ENCODE measurements at places on chromosomes 7 and 10.

GRCh38 chr10:12177642-12178041 is 18.0 kb downstream of the NUDT5 start:
- no peak for DNase-seq

DNA sequence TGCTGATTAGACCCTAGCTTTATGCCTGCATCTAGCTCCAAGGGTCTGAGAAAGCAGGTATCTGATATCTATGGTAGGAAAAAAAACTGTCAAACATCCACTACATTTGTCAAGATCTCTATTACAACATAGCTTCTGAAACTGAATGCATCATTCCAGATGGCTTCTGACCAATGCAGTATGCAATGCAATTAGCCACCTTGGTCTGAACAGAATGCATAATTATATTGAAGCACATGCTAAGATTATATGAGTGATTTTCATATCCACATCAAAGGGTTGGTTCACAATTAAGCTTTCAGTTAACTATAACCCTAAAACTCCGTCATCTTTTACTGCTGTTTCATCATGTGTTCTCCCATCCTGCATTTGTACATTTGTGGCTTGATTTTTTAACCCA is 271.4 kb downstream of the POLR1F start:
- no peak for DNase-seq

DNA sequence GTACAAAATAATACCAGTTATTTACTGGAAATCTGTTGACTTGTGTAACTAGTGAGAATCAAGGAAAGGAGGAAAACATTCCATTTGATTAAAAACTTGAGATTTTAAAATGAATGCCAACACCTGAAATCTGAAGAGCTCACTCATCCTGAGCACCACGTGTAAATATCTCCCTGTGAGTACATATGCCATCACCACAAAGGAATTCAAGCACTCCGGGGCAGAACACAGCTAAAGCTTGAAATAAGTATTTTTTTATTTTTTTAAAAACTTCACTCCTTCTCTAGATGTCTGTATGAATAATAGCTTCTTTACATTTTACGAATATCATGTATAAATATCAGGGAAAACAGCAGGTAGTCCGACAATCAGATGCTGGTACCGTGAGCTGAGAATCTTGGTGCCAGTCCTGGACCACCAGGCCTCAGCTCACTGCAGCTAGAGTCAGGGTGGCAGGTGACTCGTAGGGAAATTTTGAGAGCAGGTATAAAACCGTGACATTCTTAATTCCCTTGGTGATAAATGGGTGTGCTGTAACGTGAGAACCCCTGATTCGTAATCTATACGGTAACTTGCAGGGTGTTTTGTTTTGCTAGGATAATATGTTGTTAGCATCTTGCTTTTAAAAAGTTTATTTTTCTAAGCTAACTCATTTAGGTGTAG is 12.7 kb downstream of the LMTK2 start:
- no peak for DNase-seq

DNA sequence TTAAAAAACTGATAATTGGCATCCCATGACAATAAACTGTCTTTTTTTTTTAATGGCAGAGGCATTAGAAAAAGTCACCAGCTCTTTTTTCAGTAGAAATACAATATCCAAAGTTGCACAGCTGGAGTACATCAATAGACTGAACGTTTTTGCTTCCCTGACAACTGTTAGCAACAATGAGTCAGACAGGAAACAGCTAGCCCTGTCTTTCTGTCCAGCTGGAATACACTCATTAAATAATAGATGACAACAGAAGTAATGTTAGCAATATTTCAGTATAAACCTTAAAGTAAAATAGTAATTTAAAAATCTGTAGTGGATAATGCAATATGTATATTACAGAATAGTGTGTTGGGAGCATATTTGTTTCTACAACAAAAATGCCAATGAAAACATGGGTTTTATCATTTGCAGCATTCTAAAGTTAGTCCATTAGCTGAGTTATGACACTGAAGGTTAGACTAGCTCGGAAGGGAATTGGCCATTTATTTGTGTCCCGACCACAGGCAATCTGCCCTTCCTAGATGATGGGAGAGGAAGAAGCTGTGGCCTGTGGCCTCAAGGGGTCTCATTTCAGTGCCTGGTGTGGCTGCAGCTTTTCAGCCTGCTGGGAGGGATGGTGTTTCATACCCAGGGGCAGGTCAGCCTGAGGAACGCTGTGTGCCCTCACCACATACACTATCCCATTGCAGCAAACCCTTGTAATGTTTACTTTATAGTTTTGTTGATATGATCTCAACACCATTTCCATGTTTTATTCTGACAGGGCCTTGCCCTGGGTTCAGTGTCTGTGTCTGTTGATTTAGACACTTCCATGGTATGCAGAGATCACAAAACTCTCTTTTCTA is 173.3 kb downstream of the SLC16A9 start:
- no peak for DNase-seq

- no peak for DNase-seq
These were observed 127.3 kb downstream of the CAMK1D start for GRCh38 chr10:12476656-12477055.

GRCh38 chr7:33882040-33882837 is 23.1 kb upstream of the BMPER start:
- DNase-seq = no peak
